Upper lobe of left lung (tissue), 6 donors: ENCODE measurements at places on chromosomes 16 and 17. TPM values are rescaled to one million over a fixed set of nuclear protein-coding genes. Genes with fewer than 3 reads are reported as not detected.

Gene PRSS33
- not detected for total RNA-seq

Gene CCR7
- total RNA-seq, result 1.2 TPM

- no peaks in the 10 kb centered on the region for H3K27me3 ChIP-seq
- H3K27ac ChIP-seq, result no peak overlapping the region
- no peaks in the 10 kb centered on the region for H3K4me1 ChIP-seq
- H3K4me3 ChIP-seq, result no peak overlapping the region
Observed at GRCh38 chr17:17350491-17351355, 47.5 kb downstream of the NT5M start.

- peaks cover 68% of the 10 kb centered on the region for H3K4me1 ChIP-seq
- H3K27me3 ChIP-seq, result no peaks in the 10 kb centered on the region
- no peaks in the 10 kb centered on the region for H3K36me3 ChIP-seq
- DNase-seq, result no peak
- peak within 1 kb of the TSS; percentile 95 for H3K27ac ChIP-seq
Observed at GRCh38 chr17:50150354-50151040, at the start of gene PPP1R9B. TSS of gene PPP1R9B (minus strand) at chr17:50150677. CDS start at chr17:50150513, 164 bp downstream.

GRCh38 chr16:11297492-11298142, 16.5 kb upstream of the PRM1 start:
- H3K4me3 ChIP-seq, result peak overlapping the region; percentile 21
- H3K36me3 ChIP-seq, result no peaks in the 10 kb centered on the region
- H3K27me3 ChIP-seq, result no peaks in the 10 kb centered on the region
- H3K4me1 ChIP-seq, result peaks cover 19% of the 10 kb centered on the region
- H3K27ac ChIP-seq, result peak overlapping the region; percentile 62

DNA sequence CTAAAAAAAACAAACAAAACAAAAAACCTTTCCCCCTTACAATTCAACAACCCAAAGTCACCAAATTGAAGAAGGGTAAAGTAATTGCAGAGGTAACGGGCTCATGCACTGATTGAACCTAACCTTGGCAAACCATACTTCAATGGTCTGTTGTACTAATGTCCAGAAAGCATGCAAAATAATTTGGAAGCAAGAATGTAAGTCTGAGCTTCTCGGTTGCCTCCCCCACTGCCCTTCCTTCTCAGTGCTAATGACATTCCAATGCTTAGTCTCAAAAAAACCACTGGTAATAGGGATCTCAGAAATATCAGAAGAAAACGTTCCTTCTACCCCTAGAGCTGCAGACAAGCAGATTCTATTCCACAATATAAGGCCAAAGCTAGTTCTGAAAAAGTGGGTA, 15.8 kb downstream of the KRABD2 start:
- no peaks in the 10 kb centered on the region for H3K27me3 ChIP-seq
- no peak for DNase-seq
- H3K4me1 ChIP-seq, result peaks cover 7% of the 10 kb centered on the region

Gene KRTAP9-8
- not detected for total RNA-seq

DNA sequence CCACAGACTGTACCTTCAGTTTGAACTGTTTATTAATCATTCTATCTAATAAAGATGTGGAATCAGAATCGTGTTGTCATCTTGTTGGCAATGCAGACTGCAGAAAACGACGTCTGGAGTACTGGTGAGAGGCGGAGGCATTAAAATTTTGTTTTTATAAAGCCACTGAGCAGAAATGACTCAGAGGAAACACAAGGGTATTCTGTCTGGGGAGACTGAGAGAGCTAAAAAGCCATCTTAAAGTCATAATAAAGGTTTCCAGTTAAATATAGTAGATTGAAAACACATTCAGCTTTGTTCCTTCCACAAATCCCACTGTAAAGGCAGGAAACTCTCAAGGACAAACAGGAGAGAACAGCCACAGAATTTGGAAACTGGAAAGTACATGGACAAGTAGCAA, 74.2 kb downstream of the CPPED1 start:
- H3K27ac ChIP-seq, result no peak overlapping the region
- DNase-seq, result no peak
- H3K4me3 ChIP-seq, result no peak overlapping the region
- H3K4me1 ChIP-seq, result no peaks in the 10 kb centered on the region
- no peaks in the 10 kb centered on the region for H3K36me3 ChIP-seq

DNA sequence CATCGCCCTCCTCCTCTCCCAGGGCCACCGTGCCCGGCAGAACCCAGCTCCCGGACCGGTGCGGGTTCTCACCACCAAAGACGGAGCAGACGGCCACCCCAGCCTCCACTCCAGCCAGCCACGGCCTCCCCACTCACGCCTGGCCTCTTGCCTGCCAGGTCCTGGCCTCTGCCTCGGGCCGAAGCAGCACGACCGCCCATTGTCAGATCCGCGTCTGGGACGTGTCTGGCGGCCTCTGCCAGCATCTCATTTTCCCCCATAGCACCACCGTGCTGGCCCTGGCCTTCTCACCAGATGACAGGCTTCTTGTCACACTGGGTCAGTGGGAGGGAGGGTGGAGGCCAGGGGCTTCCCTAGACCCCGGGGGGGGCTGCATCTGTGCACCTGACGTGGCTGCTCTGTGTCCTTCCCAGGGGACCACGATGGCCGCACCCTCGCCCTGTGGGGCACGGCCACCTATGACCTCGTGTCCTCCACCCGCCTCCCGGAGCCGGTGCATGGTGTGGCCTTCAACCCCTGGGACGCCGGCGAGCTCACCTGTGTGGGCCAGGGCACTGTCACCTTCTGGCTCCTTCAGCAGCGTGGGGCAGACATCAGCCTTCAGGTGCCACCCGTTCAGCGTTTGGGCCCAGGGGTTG, 6.6 kb upstream of the RHOT2 start:
- no peak overlapping the region for H3K4me3 ChIP-seq
- peaks cover 23% of the 10 kb centered on the region for H3K36me3 ChIP-seq
- H3K27me3 ChIP-seq, result no peaks in the 10 kb centered on the region
- peaks cover 15% of the 10 kb centered on the region for H3K4me1 ChIP-seq
- no peak for DNase-seq
